ENCODE measurements at places on chromosomes 16 and 17.

DNA sequence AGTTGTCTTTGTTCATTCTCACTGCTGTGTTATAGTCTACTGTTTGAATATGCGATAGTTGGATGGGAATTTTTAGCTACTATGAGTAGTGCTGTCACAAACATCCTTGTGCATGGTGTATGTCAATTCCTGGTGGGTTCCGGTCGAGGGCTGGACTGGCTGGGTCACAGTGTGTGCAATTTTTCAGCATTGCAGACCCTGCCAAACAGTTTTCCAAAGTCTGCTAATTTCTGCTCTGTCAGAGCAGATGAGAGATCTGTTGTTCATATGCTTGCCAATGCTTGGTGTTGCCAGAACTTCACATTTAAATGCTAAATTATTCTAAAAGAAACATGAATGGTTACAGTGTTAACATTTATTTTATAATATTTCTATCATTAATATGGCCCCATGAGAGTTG, 3.6 kb upstream of the C16orf96 start:
- no peak for DNase-seq

GRCh38 chr17:17303847-17304490, 796 bp downstream of the NT5M start:
- no peak for DNase-seq

DNA sequence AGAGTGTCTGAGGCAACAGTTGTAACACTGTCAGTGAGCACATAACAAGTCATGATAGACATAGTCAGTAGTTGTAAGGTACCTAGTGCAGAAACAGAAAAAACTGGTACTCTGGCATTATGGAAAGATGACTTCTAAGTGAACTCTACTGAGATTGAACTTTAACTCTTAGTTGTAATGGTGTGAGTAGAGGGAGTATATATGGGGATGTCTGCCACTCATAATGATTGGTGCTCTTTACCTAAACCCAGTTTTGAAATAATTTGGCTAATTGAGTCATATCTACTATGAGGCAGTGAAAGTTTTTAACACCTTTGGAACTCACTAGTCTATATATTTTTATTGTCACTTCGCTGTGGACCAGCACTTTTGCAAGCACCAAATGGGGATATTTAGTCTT, 6.6 kb downstream of the NLK start:
- no peak for DNase-seq

DNA sequence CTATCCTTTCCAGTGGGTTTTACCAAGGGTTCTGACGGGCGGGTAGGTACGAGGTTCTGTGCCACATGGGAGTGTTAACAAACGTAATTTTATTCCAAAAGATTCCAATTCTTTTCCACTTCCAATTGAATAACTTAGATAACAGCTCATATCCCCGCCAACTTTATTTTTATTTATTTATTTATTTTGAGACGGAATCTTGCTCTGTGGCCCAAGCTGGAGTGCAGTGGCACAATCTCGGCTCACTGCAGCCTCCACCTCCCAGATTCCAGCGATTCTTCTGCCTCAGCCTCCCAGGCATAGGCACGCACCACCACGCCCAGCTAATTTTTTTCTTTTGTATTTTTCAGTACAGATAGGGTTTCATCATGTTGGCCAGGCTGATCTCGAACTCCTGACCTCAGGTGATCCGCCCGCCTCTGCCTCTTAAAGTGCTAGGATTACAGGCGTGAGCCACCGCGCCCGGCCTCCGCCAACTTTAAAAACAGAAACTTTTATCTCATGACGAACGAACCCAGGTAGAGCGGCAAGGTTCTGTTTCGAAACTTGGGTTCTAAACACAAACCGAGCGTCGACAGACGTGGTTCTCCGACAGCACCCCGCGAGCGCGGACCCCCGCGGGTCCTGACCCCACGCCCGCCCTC, 613 bp downstream of the ECI1 start:
- DNase-seq = peak; percentile 58

GRCh38 chr17:40915721-40916256, 21.7 kb downstream of the KRT23 start:
- no peak for DNase-seq

DNA sequence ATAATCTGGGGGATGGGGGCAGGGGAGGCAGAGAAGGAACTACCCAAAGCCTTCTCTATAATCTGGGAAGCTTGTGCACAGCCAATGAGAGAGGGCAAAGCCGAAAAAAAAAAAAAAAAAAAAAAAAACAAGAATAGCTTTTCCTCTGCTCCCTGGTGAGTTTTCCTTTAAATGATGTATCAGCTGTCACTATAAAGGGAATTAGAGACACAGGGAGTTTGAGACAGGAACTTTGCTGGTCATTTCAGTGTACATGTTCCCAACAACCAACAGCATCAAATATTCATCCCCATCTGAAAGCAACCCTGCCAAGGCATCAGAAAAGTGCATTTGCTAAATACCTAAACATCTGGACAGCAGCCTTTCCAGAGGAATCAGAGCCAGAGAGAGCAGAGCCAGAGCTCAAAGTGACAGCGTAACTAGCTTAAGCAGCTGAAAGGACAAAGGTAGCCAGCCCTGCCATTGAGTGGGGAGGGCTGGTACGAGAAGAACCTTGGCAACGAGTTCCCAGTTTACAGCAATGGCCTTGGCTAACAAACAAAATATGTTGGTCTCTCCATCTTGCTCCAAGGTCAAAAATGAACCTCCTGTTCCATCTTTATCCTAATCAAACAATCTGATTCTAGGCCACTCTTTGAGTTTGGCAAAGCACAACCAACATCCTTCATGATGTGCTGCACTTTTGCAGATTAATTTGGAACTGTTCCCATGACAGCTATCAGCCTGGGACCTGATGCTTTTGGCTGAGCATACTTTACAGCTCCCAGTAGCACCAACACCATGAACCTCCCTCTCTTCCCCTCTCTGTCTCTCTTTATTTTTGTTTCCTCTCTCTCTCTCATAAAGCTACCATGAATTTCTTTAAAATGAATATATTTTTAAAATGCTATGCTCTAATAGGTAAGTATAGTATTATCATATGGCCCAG, 143.7 kb upstream of the GNAO1 start:
- peak; percentile 21 for DNase-seq

GRCh38 chr17:59332749-59333377, 1.4 kb downstream of the YPEL2 start:
- peak; percentile 46 for DNase-seq

DNA sequence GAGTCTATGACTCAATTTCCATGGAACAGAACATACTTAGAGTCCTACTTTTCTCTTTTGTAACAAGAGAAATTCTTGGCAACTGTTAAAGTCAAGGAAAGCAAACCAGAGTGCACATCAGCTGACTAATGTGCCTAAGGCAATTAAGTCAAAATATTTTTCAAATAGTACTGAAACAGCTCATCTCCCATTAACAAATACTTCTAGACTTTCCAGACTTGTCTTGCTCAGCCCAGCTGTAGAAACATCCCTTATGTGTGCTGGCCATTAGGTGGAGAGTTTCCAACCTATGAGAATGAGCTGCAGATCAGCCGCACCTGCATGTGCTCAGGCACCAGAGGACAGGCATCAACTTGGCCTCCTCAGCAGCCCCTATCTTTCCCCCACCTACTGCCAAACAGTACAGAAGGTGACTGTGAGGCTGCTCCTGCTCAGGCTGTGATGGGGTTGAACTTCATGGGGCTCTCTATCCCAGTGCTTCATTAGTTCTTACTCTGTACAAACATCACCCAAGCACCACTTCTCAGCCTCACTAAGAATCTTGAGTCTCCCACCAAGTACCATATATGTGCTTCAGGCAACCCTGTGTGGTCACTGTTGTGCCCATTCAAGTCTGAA, 32.2 kb downstream of the TEX2 start:
- DNase-seq = no peak

DNA sequence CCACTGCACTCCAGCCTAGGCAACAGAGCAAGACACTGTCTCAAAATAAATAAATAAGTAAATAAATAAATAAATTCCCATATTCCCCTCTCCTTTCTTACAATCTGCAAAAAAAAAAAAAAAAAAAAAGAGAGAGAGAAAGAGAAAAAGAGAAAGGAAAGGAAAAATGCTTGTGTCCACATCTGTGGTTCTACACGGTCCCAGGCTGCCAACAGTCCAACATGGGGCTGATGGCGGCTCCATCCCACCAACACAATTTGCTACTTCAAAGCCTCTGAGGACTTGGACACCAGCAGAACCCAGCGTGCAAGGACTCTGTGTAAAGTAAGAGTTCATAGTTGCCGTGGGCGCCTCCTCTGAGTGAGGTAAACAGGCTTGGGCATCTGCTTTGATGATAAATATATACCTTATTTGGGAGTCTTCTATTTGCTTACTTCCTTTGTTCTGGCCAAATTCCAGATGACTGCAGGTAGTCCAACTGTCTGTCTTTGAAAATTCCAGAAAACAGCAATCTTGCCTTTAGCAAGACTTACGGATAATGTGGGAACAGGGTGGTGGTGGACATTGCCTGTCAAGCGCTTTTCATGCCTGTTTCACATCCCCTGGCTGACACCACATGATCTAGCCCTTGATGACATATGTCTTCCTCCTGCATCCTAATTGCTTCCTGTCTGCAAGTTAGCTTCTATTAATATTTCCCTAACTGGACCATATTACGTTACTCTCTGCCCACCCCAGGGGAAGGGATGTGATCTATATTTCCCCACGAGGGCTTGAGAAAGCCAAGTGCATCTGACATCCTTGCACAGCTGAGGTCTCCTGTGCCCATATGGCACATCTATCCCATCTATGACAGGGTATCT, 10.1 kb downstream of the LITAF start:
- peak; percentile 82 for DNase-seq

GRCh38 chr17:61294286-61294685, 105.4 kb upstream of the TBX2 start:
- no peak for DNase-seq

GRCh38 chr17:49951362-49952082, 17.5 kb upstream of the DLX4 start:
- DNase-seq = no peak

DNA sequence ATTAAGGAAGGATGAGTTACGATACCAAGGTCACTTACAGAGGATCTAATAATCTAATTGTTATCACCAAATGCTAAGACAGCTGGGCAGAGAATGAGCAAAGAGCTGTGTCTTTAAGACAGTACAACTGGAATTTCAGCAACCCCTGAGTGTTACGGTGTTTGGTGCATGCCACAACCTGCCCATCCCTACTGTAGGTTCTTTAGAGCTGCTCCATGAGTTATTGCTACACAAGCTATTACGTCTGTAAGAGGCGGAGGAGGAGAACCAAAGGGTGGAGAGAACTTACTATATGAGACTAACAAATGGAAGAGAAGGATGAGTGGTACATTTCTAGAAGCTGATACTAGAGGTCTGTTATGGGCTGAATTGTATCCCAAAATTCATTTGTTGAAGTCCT, 14.2 kb upstream of the C17orf78 start:
- DNase-seq = peak; percentile 79

DNA sequence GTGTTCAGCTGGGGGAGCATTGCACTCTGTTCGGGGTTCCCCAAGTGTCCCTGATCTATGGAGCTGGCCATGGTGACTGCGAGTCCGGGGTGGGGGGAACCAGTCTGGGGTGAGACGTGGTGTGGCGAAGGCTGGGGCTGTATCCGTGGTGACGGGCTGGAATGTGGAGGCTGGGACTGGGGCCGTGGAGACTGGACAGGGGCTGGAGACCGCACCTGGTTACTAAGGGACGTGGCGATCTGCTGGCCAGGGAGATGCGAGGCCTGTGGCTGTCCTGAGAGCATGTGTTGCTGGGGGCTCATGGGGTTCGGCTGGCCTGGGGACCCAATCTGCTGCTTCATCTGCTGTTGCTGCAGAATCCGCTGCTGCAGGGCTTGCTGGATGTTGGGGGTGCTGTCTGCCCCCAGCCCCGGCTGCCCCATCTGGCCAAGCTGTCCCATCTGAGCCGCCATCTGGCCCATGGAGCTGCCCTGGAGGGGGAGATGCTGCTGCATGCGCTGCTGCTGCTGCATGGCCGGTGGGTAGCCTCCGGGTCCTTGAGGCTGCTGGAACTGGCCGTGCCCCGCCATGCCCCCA, 10.6 kb upstream of the TRAP1 start:
- DNase-seq = peak; percentile 92

DNA sequence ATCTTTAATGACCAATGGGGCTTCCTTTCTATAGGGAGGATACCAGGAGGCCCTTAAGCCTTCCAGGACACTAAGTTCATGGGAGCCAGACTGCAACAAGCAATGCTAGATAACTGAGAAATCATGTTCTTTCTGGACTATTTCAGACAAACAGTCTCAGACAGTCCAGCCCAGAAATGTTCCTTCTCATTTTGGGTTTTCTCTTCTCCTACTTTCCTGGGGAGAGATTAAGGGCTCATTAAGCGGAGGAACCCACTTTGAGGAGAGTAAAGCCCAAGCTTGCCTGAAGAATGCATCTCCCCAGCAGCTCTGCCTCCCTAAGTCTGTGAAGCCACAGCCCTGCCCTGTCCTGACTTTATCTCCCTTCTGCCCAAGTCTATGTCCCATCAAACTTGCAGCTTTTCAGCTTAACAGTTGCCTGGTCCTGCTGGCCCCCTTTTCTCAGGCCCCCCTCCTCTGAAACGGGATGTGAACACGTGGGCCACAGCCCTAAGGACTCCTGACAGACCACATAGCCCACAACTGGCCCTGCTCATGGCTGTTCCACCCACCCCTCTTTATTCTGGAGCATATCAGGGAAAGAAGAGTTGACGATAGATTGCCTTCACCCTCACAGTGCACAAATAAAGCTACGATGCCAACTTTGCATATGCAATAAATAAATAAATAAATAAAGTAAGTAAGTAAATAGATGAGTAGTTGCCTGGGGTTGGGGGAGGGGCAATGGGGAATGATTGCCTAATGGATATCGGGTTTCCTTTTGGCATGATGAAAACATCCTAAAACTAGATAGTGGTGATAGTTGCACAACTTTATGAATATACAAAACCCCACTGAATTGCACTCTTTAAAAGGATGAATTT, 111.0 kb downstream of the N4BP1 start:
- DNase-seq = no peak

DNA sequence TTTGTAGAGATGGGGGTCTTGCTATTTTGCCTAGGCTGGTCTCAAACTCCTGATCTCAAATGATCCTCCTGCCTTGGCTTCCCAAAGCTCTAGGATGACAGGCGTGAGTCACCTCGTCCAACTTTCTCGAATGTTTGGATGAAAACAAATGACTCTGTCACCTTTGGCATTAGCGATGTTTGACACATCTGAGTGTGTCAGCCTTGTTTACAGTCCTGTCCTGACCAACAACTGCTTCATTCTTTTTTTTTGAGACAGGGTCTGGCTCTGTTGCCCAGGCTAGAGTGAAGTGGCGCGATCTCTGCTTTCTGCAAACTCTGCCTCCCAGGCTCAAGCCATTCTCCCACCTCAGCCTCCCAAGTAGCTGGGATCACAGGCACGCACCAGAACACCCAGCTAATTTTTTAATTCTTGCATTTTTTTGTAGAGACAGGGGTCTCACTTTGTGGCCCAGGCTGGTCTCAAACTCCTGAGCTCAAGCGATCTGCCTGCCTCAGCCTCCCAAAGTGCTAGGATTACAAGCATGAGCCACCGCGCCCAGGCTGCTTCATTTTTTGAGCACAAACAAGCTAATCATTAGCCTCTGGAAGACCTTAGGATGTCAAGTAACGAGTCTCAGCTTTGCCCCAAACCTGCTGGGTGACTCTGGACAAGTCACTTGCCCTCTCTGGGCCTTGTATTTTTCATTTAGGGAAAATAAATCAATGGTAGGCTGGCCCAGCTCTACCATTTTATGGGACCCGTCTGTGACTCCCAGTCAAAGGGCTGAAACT, 7.4 kb downstream of the MYH11 start:
- DNase-seq = no peak

- no peak for DNase-seq
These were observed 5.9 kb upstream of the WDR59 start for GRCh38 chr16:74990832-74991231.

GRCh38 chr17:2054262-2054511, 716 bp upstream of the HIC1 start:
- no peak for DNase-seq

GRCh38 chr17:7017827-7018200, 5.0 kb upstream of the BCL6B start:
- no peak for DNase-seq

Measured in NCI-H524 (cell line).